AG20443 (cell line): ENCODE measurements at places on chromosomes 6 and 20.

- DNase-seq: no peak
Measured at GRCh38 chr20:300345-300990, 3.1 kb downstream of the ZCCHC3 start.

DNA sequence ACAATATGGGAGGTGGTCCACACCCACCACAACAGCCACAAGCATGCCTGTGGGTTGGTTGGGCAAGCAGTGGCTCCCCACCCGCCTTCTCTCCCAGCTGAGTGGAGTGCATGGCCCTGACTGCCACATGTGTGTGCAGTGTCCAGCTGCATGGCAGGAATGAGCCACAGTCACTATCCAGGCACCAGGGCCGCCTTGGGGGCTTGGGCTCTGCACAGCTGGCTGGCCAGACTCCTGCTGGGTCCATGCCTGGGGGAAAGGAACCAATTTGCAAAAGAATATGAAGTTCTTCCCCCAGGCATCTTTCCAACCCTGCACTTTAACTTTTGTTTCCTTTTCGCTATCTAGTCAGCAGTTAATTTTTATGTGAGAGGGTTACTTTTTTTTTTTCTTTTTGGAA, 11.6 kb upstream of the ASCC3 start:
- DNase-seq: peak; percentile 54

DNA sequence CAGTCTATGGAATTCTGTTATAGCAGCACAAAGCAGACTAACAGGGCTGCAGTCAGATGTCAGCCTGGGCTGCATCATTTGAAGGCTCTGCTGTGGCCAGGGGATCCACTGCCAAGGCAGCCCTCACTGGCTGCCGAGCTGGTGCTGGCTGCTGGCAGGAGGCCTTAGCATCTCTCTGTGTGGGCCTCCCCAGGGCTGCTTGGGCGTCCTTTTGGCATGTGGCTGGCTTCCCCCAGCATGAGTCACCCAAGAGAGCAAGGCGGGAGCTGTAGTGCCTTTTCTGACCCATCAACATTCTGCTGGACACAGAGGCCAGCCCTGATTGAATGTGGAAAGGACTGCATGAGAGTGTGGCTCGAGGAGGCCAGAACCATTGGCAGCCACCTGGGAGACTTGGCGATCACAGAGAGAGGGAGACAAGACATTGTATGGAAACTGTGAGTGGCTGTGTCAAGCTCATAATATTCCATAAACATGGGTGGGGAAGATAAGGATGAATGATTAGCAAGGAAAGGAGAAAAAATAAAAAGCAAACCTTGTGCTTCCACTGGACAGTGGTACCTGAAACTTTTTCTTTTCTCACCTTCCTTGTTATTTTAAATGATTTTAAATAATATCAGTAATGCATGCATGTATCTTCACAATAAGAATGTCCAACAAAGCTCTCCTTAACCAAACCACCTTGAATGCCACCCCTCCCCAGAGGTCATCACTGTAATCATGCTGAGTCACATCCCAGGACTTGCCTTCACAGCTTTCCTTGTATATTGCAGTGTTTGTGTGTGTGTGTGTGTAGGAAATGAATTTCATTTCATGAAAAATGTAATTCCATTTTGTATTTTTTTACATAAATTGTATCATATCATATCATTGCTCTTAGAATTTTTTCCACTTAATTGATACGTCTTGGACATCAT, 55.0 kb upstream of the VSX1 start:
- peak; percentile 97 for DNase-seq

- DNase-seq: no peak
Measured at GRCh38 chr6:142008016-142008735, 124.5 kb upstream of the GJE1 start.

GRCh38 chr6:69863766-69864165, 2.6 kb upstream of the COL19A1 start:
- DNase-seq: no peak

DNA sequence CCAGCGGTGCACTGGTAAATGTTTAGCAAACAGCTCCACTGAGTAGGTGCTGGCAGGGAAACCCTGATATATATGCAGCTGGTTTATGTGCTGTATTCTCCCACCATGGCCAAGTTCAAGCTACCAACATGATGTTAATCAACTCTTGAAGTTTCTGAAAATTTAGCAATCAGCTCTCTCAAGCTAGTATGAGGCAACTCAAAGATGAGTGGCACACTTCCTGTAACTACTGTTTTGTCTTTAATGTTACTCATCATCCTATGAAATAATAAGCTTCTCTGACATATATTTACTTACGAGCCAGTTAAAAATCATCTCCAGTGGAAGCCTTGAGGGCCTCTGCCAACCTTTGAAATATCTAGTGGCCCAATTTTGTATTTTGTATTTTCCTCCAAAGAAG, 54.7 kb downstream of the TRMT6 start:
- no peak for DNase-seq

DNA sequence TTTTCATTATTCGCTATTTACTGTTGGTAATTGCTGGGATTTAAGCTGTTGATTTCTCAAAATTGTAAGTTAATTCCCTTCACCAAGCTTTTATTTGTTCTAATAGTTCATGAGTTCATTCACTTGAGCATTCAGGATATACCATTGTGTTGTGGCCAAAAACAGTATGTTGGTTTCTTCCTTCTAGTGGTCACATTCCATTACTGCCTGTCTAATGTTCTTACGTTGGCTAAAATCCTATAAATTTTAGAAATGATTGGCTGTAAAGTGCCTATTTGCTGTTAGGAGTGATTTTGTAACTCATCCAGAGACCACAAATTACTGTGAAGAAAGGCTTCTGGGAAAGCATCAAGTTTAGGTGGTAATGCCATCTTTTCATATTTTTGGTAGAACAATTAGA, 76.3 kb downstream of the FARS2 start:
- DNase-seq: peak; percentile 14

DNA sequence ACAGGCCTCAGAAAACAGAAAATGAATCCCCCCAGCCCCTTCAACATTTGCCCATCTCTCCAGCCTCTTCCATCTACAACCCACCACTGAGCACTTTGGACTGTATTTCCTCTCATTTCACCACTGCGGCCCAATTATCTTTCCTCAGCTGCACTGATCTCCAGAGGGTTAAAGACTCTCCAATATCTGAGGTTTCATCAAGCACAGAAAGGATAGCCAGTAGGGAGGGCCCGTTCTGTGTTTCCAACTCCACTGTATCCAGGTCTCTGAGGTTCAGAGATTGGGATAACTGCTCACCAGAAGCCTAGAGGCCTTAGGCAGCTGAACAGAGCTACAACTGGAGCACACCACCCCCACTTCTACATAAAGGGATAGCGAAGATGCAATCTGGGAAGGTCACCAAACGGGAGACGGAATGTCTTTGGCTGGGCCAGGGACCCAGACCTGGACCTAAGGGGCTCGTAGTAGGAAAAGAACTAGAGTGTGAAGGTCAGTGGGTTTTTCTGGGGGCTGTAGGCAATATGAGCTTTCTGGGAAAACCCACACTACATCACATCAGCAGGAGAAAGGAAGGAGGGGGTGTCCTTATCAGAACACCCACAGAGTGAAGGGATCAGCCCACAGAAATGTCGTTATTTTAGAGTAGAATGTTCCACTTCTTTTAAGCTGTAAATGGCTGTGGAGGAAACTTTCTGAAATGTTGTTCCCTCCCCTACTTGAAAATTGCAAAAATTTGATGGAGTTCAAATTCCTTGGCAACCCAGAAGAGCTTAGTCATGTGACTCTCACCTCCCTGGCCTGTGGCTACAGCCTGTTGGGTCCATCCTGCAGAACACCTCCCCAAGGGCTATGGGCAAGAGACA, 7.3 kb downstream of the KCNK5 start:
- no peak for DNase-seq

- peak; percentile 10 for DNase-seq
Measured at GRCh38 chr20:17281478-17281877, 54.6 kb downstream of the PCSK2 start.

DNA sequence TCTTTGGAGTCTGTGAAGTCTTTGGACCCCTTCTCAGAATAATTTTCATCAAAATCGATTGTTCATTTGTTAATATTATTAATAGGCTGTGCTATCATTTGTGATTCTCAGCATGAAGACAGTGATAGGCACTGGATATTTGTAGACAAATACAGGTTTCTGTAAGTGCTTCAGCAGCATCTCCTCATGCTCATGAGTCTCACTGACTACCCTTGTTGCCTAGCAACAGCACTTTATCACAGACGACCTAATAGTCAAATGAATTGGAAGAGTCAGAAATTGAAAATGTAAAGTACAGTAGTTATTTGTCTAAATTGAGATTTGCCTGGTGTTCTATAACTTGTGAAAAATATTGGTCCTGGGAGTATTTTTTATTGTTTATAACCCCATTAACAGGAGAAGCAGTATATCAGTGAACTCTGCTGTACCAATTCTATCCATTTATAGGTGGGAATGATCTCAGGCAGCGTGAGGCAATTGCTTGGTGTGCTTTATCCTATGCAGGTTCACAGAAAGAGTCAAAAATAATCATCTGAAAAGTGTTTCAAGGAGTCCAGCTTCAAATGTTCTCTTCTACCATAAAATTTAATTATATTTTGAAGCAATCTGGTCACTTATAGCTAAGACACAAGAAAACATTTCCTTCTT, 684.6 kb downstream of the RFPL4B start:
- no peak for DNase-seq

GRCh38 chr20:51402201-51402600, 140.3 kb downstream of the NFATC2 start:
- DNase-seq: no peak

DNA sequence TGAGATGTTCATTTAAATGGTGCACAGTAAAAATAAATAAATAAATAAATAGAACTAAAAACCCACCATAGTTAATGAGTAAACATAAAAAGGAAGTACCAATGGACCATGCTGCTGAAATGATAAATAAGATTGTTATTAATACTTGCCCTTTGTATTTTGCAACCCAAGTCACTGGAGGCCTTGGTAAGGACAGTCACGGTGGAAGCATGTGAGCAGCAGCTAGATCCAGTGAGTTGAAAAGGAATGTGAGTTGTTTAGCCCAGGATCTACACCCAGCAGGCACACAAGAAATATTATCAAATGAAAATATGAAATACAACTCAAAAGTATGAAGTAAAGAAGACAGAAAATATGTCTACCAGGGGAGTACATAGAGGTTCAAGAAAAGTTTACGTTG, 6.7 kb downstream of the LGSN start:
- peak; percentile 24 for DNase-seq

GRCh38 chr20:58822149-58822548, 28.6 kb downstream of the GNAS-AS1 start:
- no peak for DNase-seq

- no peak for DNase-seq
Measured at GRCh38 chr20:36113036-36113435, 41.5 kb upstream of the EPB41L1 start.

DNA sequence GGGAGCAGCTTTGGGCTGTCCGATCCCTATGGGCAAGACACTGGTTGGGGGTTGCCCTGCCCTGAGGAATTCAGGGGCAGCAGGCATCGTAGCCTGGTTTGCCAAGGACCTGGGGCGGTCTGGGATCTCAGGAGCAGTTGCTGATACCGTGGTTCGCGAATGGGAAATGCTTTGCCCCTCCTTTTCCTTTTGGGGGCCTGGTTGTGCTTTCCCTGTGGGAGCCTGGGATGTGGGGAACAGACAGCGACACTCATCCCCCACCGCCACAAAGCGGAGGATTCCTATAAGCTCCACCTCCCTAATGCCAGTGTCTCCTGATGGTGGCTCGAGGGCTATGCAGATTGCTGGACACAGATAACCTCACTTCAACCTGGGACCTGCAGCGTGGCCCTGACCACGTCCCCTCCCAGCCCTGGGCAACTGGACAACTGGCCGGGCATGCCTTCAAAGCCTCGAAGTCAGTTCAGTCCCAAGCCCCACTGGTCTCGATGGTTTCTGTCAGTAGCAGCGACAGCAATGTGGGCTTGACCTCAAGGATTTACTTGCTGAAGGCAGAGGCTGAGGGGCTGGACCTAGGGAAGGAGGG, 3.3 kb downstream of the CEBPB start:
- DNase-seq: peak; percentile 45

- DNase-seq: no peak
Measured at GRCh38 chr6:107292715-107293271, 166.6 kb downstream of the PDSS2 start.

DNA sequence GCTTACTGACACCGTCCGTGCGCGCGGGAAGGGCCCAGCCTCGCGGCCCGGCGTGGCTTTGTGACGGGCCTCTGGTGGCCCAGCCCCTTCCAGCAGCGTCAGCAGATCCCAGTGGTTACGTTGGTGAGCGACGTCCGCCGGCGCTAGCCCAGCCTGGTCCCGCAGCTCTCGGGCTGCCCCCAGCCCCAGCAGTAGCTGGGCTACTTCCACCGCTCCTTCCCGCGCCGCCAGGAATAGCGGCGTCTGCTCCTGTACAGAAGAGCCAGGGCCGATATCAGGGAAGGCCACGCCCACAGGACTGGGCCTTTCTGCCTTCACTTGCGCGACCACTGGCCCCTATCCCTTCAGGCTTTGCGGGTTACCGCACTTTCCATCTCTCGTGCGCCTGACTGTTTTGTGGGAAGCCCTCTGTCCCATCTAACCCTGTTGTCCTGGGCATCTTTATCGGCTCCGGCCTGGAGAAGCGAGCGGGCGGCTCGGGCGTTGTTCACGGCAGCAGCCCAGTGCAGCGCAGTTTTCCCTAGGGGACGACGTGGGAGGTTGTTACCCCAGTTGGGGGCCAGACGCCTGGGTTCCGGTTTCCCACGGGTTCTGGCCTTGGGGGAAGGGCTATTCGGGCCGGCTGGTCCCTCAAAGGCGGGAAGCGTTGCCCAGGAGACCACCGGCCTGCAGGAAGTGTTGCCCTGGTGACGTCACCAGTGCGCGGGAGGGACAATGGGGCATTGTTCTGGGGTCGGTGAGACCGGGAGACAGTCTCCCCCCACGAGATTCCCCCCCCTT, 3.6 kb upstream of the GPSM3 start:
- peak; percentile 75 for DNase-seq

DNA sequence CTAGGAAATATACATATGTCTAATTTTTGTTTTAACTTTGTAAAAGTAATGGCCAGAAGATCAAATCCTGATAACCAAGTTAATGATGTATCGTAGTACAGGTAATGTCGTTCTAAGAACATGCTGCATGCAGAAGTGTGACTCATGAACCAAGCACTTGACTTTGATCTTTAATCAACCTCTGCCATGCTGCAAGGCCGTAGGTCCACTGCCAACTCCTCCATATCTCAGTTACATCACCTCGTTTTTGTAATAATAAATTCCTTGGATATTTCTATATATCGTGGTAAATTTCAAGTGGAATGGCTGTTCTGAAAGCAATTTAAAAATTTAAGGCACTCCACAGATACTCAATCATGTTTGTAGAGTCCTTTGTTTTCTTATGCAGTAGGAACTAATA, 771.7 kb downstream of the EPHA7 start:
- no peak for DNase-seq

GRCh38 chr6:30722280-30723112, 2.3 kb downstream of the TUBB start:
- DNase-seq: peak; percentile 66

GRCh38 chr6:2542858-2543218, 207.9 kb downstream of the MYLK4 start:
- no peak for DNase-seq

GRCh38 chr6:150720774-150721233, 121.1 kb downstream of the PLEKHG1 start:
- DNase-seq: no peak

- DNase-seq: no peak
Measured at GRCh38 chr20:8443464-8444072, 311.5 kb downstream of the PLCB1 start.
